ENCODE measurements at places on chromosomes 1 and 21. TPM values are rescaled to one million over a fixed set of nuclear protein-coding genes. Genes with fewer than 3 reads are reported as not detected.

- no peak for DNase-seq
These were observed 61.7 kb downstream of the TSEN15 start for GRCh38 chr1:184113251-184113650.

The S100A9 gene
- polyA plus RNA-seq = 34.0 TPM

- no peak for DNase-seq
These were observed 4.1 kb downstream of the SAMSN1 start for GRCh38 chr21:14541841-14542490.

DNA sequence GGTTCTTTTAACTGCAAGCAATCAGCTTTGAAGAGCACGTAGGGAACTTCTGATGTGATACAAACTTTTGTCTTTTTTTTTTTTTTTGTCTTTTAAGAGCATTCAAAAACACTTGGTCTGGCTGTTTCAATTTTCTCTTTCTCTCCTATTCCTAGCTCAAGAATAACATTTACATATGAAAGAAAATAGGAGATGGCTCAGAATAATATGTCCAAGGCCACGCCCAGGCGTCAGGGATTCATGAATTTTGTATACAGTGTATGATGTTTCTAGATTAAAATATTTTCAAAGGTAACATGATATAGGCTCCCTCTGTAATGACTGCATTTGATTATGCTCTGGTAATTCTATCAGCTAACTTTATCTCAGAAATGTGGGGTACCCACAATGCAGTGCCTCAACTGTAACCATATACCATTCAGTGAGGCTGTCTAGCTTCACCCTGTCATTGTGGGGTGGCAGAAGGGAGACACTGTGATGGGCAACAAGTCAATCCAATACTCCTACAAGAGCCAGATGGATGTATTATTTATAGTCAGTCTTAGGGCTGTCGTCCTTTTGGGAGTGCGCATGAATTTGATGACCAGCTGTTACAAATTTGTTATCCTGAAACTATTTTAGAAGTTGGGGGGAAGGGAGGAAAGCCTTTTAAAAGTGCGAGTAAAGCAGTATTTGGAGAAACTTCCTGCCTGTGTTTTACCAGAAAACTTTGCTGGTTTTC, 1.5 kb upstream of the AKNAD1 start:
- DNase-seq = no peak

DNA sequence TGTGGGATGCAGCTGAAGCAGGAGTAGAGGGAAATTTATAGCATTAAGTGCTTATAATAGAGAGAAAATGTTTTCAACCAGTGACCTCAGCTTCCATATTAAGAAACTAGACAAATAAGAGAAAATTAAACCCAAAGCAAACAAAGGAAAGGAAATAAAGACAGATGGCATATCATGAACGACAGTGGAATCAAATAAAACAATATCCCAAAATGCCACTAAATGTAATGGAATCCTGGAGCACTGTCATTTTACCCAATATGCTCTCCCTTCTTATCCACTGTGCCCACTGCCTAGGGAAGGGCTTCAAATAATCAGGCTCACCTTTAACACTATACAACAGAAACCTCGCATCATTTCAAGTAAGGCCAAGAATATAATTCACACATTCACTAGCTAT, 12.4 kb upstream of the CCN1 start:
- no peak for DNase-seq

GRCh38 chr1:191206513-191207207, 729.0 kb upstream of the BRINP3 start:
- DNase-seq = no peak

The CLIC6 gene
- polyA plus RNA-seq = 5.8 TPM

The TFAP2E gene
- 0.61 TPM for polyA plus RNA-seq

Data from left renal pelvis (tissue), 4 donors.